ENCODE measurements at places on chromosomes 5 and 9. TPM values are rescaled to one million over a fixed set of nuclear protein-coding genes. Genes with fewer than 3 reads are reported as not detected.

MVB12B gene
- polyA plus RNA-seq = 13.4 TPM

TRIP13 gene
- polyA plus RNA-seq = 8.3 TPM

CTXN3 gene
- polyA plus RNA-seq = not detected

- no peak for DNase-seq
Measured at GRCh38 chr9:108844391-108844790, 11.4 kb downstream of the ACTL7B start.

- no peak for DNase-seq
Measured at GRCh38 chr5:116442095-116442534, 132.5 kb downstream of the SEMA6A start.

DNA sequence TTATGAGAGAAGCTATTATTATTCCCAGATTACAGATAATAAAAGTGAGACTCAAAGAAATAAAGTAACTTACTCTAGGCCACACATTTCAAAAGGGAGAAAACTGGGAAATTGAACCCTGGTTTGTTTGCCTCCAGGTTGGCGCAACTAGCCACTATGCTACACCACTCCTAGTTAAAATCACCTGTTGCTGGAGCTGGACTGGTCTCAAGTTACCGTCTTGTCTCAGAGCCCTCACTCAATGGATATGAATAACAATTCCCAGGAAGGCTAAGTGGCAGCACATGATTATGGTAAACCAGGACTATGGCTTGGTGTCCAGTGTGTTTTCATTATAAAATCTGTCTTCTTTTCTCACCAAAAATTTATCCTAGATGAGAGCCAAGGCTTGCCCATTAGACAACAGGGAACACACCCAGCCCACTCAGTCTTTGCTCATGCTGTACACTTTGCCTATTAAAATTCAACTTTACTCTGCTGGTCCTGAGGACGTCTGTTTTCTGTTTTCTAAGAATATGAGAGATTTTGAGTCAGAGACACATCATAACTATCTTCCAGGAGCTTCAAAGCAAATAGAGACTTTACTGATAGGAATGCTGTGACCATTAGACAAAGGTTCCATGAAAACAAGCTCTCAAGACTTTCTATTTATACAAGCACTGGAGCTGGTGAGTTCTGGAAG, 58.1 kb downstream of the ADRB2 start:
- no peak for DNase-seq

- no peak for DNase-seq
Measured at GRCh38 chr5:96050273-96050880, 88.7 kb upstream of the ELL2 start.

- DNase-seq = no peak
Measured at GRCh38 chr5:158119961-158120723, 261.2 kb upstream of the CLINT1 start.

DNA sequence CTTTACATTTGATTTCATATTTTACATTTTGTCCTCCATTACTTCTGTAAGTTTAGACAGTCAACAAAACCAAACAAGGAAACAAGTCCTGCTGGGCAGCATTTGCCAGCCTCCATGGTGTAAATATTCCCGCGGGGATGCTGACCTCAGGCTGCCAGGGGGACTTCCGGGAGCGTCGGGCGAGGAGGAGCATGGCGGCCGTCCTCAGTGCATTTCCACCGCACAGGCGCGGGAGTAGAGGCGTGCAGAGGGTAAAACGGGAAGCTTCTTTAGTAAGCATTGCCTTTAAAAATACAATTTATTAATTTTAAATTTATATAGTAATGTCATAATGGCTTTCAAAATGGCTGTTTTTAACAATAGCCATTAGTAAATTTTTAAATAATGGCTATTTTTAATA, 385.3 kb upstream of the IRX4 start:
- no peak for DNase-seq

All from large intestine (tissue), 12 donors.